ENCODE measurements at places on chromosomes 13 and 19.

DNA sequence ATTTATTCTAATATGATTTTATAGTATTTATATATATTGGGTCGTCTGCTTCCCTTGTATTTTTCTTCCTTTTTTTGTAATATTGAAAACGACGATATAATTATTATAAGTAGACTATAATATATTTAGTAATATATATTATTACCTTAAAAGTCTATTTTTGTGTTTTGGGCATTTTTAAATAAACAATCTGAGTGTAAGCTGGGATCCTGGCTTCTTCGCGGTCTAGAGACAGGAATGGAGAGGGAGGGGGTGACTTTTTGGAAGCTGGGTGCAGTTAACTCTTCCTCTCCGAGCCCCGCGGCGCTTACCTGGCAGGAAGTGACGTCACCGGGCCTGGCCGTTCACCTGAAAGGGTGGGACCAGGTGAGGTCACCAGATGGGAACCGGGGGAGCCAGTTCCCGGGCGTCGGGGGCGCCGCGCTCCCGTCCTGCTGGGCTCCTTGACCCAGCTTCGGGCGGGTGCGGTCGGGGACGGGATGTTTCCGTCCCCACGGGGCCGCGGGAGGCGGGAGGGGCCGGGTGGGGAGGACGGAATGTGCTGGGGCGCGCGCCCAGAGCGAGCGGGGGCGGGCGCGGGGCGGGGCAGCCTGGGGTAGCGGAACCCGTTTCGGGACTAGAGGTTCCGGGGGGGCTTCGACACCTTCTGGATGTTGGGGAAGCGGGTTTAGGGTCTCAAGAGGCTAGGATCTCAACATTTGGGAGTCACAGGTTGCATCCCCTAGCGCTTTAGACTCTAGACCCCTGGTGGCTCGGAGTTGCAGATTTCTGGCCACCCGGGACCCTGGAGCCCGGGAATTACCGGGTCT is 2.8 kb downstream of the ZFP36 start:
- peak; percentile 95 for DNase-seq

DNA sequence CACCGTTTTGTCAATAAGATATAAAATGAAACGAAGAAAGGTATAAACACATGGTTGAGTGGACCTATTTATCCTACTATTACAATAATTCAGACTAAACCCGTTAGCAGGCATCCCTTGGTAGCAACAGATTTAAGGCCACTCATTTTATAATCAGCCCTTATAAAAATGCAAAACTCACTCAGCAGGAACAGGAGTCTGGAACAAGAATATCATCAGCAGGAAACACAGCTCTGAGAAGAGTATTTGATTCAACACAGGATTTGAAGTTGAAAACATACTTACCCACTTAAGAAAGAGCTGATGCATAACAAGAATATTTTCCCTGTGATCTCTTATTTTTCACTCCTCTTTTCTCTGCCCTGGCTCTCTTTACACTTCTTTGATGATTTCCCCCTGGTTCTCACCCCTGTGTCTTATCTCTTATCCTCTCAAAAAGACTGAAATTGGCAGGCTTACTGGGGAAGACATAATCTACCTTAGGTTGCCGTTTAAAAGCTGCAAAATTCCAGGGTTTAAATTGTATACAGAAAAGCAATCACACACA is 1722.7 kb downstream of the SLITRK5 start:
- no peak for DNase-seq

- no peak for DNase-seq
Observed at GRCh38 chr13:94233401-94233800, 246.1 kb downstream of the DCT start.

- DNase-seq, result no peak
Observed at GRCh38 chr19:1070931-1071791, 4.2 kb downstream of the ARHGAP45 start.

- no peak for DNase-seq
Observed at GRCh38 chr19:6047741-6048251, 62.5 kb downstream of the RFX2 start.

GRCh38 chr13:111898956-111899713 is 167.8 kb upstream of the SOX1 start:
- DNase-seq, result no peak

- peak; percentile 16 for DNase-seq
Observed at GRCh38 chr13:113649212-113649611, 8.8 kb downstream of the ATP4B start.

DNA sequence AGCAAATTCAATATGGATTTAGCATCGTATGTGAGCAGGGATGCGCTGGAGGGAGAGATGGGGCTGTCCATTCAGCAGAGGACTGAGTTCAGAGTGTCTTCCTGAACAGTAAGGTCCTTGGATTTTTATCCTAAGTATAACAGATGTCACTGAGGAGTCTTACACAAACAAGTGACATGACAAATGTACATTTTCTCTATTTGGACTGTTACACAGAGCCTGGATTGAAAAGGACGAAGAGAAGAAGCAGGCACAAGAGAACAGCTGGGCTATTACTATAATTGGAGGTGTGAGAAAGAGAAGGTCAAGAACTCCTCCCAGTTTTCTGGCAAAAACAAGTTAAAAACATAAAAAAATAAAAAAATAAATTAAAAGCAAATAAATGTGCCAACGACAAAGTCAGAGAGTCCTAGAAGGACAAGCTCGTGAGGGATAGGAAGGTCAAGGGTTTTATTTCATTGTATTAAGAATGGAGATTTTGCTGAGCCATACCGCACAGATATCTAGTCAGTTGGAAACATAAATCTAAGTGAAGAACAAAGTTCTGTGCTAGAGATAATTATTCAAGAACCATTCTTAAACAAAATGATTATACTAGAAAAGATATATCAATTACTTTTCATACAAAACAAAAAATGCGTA is 1186.3 kb downstream of the EFNB2 start:
- no peak for DNase-seq

DNA sequence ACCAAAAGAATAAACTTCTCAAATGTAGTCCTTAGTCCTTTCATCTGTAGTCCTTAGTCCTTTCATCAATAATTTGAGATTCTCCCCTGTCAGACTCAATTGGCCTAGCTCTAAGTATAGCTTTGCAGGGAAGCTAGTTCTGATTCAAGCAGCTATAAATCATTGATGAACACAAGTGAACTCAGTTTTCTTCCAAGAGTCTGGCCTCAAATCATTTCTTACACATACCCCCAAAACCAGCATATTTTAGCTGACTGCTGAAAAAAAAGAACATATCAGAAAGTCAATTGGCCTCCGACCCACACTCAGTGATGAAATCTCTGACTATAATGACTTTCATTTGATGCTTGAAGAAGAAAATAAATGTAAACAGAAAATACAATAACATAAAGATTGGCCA is 64.9 kb downstream of the TNFSF11 start:
- no peak for DNase-seq

- DNase-seq, result no peak
Observed at GRCh38 chr13:20231839-20232555, at the start of gene GJB6. GJB6 (minus strand) TSS chr13:20232319; CDS start chr13:20223480, 8,839 bp downstream.

DNA sequence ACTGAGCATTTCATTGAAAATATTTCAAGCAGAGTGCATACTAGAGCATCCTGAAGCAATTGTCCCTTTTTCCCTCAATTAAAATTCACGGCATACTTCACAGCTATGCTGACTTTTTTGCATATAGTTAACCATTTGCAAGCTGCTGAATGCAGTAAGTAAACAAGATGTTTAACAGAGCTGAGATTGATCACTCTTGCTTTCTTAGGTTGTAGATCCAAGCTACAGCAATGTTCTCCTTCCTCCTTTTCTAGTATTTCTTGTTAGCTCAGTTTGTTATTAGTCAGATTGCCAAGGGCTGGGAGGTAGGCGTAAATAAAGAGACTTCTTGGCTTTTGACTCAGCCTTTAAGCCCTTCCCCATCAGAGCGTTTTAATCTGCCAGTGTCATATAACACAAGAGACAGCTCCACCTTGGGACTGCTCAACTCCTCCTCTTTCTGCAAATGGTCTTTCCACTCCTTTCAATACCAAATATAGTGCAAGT is at the start of gene SLITRK6:
Gene SLITRK6 (minus strand): TSS at position 323 of the 486 bp plus-strand sequence. CDS start 2,911 bp downstream, outside the sequence.
- DNase-seq, result no peak

DNA sequence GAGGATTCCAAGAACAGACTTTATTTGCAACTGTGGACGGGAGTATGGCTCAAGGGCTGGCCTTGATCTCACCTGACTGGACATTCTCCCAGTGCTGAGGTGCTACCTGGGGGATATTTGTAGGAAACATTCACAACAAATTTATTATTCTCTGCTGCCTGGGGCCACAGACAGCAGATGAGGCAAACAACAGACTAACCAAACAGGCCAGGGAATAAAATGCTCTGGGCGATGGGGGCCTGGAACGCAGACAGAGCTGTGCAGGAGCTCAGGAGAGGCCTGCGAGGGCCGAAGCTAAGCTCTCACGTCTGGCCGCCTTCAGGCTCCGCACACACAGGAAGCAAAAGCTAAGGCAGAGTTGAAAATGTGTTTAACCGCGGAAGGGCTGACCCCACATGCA is 7.8 kb downstream of the PLPP2 start:
- DNase-seq, result no peak

GRCh38 chr13:73981595-73981994 is 152.6 kb downstream of the KLF12 start:
- DNase-seq, result no peak

DNA sequence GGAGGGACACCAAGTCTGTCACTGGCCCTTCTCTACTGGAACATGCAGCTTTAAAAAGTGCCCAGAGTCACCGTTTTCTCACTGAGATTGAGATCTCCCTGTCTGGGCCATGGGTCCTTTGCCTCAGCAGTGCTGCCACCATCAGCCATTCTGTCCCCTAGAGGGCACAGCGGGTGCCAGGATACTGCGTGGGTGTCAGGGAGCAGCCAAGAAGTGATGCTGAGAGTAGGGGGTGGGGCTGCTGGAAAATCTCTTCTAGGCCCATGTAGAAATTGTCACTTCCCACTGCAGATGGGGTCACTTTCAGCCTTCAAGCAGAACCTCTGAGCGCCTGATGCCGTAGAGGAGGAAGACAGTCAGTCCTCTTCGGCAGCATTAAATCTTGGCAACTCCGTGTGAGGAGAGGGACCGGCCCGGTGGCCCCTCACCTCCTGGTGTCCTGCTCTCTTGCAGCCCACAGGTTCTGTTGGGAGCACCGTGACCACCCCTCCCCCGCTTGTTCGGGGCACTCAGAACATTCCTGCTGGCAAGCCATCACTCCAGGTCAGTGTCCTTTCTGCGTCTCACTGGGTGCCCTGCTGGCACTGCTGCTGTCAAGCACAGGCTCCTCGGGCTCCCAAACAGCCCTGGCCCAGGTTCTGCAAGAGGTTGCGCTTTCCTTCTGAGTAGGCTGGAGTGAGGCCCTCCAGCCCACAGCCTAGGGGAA is 21.4 kb downstream of the TSSK6 start:
- DNase-seq, result no peak

GRCh38 chr13:34151885-34152284 is 333.9 kb downstream of the RFC3 start:
- DNase-seq, result no peak

- no peak for DNase-seq
Observed at GRCh38 chr13:105960326-105960725, 575.1 kb downstream of the EFNB2 start.

DNA sequence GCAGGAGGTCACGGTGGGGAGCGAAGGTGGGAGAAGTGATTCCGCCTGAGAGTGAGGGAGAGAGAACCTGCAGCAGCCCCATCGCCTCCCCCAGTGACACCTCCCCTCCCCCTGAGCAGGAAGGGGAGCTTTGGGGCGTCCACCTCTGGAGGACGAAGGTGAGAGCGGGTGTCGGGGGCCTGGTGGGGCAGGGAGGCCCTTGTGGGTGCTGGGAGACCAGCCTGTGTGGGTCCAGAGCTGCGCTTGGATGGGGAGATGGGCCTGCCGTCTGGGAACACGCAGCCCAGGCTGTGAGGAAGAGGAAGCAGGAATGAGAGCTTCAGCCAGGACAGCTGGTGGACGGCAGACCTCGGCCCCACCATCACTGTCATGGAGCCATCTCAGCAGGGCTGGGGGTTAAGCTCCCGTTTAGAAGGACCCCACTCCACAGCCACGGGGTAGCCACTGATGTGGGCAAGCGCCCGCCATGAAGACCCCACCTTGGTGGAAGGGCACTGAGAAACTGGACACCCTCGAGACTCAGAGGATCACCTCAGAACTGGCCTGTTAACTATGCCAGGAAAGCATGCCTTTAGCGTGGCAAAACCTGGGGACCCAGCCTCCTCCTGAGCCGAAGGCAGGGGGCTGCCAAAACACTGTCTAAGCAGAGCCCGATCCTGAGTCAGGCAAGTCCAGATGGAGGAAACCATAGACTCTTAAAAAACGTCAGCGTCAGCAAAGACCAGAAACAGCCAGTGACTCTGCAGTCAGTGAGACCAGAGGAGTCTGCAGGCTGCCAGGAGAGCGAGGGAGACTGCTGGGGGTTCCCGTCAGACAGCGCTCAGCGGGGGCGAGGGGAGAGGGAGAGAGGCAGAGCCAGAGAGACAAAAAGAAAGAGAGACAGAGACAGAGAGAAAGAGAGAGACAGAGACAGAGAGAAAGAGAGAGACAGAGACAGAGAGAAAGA is 6.4 kb upstream of the PROZ start:
- DNase-seq, result no peak

DNA sequence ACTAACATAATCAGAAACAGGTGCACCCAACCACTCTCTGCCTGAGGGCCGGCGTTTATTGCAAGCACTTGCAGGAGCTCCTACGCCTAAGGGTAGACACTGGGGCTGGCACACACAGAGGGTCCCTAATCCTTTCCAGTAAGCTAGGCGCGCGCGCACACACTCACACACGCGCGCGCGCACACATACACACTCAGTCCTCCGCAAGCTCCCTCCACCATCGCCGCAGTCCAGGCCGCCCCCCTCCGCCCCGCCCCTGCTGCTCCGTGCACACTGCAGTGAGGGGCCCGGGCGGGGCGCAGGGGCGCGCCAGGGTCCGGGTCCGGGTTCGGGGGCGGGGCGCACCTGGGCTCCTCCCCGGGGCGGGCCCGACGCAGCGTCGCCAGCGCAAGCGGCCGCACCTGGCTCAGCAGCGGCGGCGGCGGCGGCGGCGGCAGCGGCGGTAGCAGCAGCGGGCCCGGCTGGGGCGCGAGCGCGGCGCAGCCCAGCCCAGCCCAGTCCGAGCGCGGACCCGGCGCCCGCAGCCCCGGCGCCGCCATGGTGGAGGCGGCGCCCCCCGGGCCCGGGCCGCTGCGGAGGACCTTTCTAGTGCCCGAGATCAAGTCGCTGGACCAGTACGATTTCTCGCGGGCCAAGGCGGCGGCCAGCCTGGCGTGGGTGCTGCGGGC is at the start of gene CAMSAP3:
Gene CAMSAP3 (plus strand): TSS at position 398 of the 668 bp plus-strand sequence. CDS start 140 bp downstream, at position 538.
- no peak for DNase-seq

GRCh38 chr19:16801600-16802013 is 27.6 kb upstream of the SIN3B start:
- DNase-seq, result no peak

DNA sequence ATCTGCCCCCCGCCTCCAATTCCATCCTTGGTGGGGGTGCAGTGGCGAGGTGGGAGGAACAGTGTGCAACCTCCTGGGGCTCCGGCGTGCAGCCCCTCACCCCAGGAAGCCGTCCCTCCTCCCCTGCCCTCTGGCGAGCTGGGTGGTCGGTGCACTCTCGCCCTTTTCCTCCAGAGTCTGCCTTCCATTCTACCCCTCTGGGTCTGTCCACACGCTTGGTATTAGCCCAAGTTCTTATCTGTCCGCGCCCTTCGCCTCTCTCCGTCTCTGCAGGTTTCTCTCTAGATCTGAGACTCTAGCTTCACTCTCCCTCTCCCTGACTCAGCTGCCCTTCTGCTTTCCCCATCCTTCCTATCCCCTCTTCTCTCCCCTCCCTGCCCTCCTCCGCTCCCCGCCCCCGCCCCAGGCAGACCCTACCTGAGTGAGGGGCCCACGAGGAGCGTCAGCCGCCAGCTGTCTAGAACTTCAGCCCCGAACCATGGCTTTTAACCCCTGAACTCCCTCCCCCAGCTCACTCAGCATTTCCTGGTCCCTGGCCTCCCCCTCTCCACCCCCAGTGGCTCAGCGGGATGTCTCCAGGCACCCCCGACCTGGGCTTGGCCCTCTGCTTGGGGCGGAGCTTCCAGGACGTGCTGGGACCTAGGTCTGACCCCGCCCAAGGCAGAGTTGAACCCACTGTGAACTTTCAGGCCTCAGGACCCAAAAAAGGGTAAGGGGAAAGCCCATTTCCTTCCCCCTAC is 499 bp upstream of the KLK13 start:
- DNase-seq, result no peak

Data from Right ventricle myocardium superior (tissue), 1 donor.